CD4-positive, alpha-beta T cell treated with Interleukin-1 beta for 1 hour (primary cell): ENCODE measurements at places on chromosomes 12 and 14.

- DNase-seq = no peak
Measured at GRCh38 chr12:47868041-47868440, 36.8 kb downstream of the VDR start.

GRCh38 chr14:64656986-64657385 lies 47.2 kb upstream of the PLEKHG3 start:
- DNase-seq = no peak

DNA sequence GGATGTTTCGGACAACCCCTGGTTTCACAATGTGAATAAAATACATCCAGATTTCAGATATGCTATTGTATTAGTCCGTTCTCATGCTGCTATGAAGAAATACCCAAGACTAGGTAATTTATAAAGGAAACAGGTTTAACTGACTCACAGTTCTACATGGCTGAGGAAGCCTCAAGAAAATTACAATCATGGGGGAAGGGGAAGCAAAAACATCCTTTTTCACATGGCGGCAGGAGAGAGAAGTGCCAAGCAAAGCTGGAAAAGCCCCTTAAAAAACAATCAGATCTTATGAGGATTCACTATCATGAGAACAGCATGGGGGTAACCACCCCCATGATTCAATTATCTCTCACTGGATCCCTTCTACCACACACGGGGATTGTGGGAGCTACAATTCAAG lies 451.7 kb downstream of the MDGA2 start:
- DNase-seq = no peak

- no peak for DNase-seq
Measured at GRCh38 chr14:77908847-77909246, 108.9 kb downstream of the ADCK1 start.

- DNase-seq = no peak
Measured at GRCh38 chr12:98821232-98821631, 176.1 kb downstream of the APAF1 start.

DNA sequence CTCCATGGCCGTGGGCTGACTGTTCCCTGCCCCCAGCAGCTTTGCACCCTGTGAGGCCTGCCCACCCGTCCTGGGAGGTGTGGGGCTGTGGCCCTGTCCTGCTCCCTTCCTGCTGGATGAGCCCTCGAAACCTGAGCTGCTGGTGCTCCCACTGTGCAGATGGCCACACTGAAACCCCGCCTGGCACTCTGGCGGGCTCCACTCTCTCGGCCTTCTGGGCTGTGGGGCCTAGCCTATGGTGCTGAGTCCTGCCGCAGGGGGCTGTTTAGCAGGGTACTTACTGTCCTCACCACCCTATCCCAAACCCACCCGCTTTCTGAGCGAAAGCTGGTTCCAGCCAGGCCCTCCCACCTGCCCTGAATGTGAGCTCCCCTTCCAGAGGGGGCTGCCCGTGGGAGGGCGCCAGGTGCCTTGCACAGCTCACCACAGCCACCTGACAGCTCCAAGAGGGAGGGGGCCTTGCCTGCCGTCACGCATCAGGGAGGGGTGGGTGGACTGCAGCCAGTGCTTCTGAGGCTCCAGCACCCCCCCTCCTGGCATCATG lies 7.3 kb downstream of the SLC25A47 start:
- no peak for DNase-seq

- no peak for DNase-seq
Measured at GRCh38 chr14:79986251-79986650, 225.1 kb downstream of the DIO2 start.

GRCh38 chr12:72236071-72236705 lies 36.0 kb upstream of the TRHDE start:
- no peak for DNase-seq

DNA sequence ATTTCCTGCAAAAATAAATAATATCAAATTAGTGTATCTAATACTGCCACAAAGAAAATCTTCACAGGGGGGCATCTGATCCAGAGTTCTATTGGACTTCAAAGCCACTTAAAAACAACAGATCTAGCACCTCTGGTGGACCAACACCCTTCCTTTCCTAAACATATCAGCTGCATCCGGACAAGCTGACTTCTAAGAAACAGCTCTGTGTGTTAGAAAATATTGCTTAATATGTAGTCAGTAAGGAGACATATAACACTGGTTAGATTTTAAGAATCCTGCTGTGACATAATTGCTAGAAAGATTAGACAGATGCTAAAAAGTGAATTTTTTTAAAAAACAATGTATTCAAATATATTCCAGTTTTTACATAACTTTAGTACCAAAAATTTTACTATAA lies 61.1 kb upstream of the PTPRB start:
- no peak for DNase-seq

GRCh38 chr14:64920465-64920864 lies 6.2 kb downstream of the CHURC1 start:
- no peak for DNase-seq

DNA sequence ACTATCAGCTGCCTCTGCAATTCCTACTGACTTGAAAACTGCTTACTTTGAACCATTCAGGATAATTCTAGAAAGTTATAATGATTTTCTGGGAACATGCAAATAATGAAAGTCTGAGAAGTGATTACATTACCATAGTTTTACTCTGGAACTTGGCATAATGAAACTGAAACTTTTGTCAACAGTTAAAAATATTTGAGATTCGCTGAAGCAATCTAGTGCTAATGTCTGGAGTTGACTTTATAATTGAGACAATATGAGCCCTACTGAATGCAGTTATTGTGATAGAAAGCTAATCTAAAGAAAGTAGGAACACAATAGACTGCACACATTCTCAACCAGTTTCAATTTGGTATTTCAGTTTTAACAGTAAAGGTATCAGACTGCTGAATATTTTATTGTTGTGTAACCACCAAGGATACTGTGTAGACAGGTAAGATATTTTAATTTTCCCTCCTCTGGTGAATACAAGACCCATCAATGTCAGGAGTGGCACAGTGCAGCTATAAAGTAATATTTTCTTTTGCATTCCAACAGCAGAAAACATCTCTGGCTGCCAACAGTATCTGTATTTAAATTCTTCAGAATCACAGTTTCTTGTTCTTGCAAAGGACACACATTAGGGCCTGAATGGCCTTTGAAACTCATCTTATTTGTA lies 483.5 kb downstream of the ATP23 start:
- no peak for DNase-seq

GRCh38 chr14:105534586-105534985 lies 8.2 kb downstream of the TMEM121 start:
- DNase-seq = no peak

DNA sequence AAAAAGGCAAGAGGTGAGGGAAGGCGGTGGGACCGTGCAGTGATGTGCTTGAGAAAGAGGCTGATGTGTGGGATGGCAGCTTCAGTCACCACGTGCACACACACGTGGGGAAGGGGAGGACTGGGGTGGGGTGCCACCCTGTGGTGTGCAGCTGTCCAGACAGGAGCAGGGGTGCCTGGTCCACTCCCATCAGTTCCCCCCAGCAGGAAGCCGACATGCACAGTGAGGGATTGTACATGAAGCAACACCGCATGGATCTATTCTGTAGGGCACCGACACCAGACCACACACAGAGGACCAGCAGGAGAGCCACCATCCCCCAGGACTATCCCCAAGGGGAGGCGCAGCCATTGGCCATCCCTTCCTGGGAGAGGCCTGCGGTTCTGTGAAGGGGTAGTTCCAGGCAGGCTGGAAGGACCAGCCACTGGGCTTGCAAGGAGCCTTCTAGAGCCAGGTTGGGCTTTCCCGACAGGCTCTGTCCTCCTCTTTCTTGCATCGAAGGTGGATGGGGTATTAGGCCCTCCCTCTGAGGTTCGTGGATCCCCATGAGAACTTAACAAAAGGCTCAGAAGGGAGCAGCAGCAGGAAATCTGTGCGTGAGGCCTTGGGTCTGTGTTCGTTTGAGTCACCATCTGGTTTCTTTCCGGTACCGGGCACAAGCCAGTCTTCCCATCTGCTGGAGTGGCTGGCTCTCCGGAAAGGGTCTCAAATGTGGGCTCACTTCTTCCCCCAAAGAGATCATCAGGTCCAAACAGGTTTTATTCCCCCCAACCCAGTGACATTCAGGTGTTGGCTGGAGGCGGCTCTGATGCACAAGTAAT lies 59.8 kb downstream of the PLEKHG3 start:
- DNase-seq = no peak

GRCh38 chr12:98736352-98737321 lies 91.5 kb downstream of the APAF1 start:
- DNase-seq = no peak

- no peak for DNase-seq
Measured at GRCh38 chr12:9144730-9145106, 29.0 kb upstream of the A2M start.

GRCh38 chr12:66438601-66439000 lies 136.3 kb downstream of the HELB start:
- no peak for DNase-seq

- DNase-seq = no peak
Measured at GRCh38 chr14:78788467-78789360, 618.5 kb downstream of the NRXN3 start.

DNA sequence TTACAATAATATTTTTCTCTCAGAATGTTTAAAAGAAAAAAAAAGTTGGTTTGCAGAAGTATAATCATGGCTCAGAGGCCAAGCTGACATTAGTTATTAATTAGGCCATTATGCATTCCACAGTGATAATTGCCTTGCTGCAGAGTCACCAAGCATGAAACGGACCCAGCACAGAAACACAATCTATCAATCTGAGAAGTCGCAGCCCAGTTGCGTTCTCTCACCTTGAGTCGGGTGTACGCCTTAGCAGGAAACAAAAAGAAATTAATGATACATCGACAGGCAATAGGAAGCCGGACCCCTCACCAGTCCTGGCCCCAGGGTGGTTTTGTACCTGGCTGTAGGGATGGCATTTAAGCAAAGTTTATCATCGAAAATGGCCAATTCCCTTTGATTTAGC lies 129.7 kb downstream of the PHETA1 start:
- no peak for DNase-seq

DNA sequence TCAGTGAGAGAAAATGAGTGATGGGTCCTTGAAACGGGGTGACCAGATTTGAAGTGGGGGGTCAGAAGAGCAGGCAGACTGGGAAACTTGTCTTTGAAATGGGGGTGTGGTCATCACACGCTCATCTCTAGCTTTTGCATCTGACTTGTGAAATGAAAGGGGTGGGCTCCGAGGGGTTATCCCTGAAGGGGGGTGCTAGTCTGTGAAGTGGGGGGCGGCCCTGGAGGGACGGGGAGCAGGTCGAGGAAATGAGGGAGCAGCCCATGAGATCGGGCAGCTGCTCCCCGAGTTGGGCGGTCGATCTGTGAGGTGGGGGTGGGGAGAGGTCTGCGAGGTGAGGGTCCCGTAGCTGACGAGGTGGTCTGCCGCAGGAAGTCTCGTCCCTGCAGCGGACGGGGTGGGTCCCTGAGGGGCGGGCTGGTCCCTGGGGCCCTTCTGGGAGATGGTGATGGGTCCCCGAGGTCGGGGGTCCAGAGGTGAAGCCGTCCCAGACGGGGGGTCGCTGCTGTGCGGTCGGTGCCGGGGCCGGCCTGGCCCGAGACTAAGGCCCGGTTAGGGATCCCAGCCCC lies 542 bp downstream of the PXN start:
- DNase-seq = no peak

- DNase-seq = no peak
Measured at GRCh38 chr14:59377491-59377890, 87.7 kb downstream of the GPR135 start.

DNA sequence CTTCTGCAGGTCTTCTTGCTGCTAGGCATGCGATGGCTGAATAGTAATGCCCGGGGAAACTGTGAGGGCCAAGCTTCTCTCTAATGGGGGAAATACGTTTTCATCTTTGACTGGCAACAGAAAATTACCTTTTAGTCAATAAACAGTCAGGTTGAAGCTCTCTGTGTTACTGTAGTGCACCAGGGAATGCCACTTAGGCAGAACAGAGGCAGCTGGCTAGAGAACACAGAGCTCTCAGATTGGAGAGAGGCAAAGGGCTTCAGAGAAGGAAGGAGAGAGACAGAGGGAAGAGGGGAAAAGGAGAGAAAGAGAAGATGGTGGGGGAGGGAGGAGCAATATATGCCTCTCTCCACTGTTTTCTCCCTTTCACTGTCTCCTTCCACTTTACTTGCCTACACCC lies 6.7 kb downstream of the HSD17B6 start:
- DNase-seq = no peak

GRCh38 chr12:73452672-73453469 lies 1084.8 kb upstream of the ATXN7L3B start:
- DNase-seq = no peak
